ENCODE measurements at places on chromosomes 4 and X. TPM values are rescaled to one million over a fixed set of nuclear protein-coding genes. Genes with fewer than 3 reads are reported as not detected.

Gene PGRMC1
- 75.8 TPM for total RNA-seq

Gene MAGIX
- 1.0 TPM for total RNA-seq

Gene PABPC4L
- not detected for total RNA-seq

Gene TMEM271
- total RNA-seq, result not detected

Gene FRG2
- total RNA-seq, result not detected

Gene HSFX2
- not detected for total RNA-seq

Gene TSR2
- total RNA-seq, result 31.6 TPM

Gene XAGE1A
- not detected for total RNA-seq

Gene SPATA18
- 13.2 TPM for total RNA-seq

Gene SH3TC1
- 14.9 TPM for total RNA-seq

Gene SRPK3
- not detected for total RNA-seq

DNA sequence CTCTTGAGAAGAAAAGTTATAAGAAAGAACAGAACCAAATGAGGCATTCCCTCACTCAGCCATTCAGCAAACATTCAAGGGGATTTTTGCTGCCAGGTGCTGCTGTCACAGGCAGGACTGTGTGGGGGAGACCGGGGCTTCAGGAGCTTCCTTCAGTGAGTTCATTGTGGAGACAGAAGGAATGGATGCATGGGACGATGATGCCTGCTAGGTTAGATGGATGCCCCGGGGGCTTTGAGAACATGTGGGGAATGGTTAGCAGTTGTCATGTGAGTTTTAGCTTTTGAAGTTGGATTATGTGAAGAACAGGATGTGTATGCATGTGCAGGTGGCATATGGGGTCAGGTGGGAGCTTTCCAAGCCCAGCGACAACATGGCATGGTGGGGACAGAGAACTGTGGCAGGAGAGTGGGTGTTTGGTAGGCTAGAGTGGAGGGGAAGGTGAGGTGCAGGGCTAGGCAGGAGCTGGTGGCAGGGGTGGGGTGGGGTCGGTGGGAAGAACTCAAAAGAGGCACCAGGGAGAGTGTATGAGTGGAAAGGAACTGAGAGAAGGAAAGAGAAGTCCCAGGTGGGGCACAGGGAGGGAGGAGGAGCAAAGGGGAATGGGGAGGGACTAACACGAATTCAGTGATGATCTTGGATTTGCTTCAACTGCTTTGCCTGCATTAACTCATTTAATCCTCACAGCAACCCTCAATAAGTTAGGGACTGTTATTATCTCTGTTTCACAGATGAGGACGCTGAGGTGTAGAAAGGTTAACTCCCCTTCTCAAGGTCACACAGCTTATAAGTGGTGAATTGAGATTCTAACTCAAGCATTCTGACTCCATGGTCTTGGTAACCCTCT, 8.4 kb downstream of the DCUN1D4 start:
- no peak overlapping the region for H3K4me3 ChIP-seq
- no peak overlapping the region for H3K27ac ChIP-seq
- H3K36me3 ChIP-seq, result no peaks in the 10 kb centered on the region
- DNase-seq, result no peak
- no peaks in the 10 kb centered on the region for H3K27me3 ChIP-seq

- H3K36me3 ChIP-seq, result peaks cover 4% of the 10 kb centered on the region
- H3K4me3 ChIP-seq, result no peak overlapping the region
- DNase-seq, result peak; percentile 89
- H3K27ac ChIP-seq, result peak overlapping the region; percentile 77
- H3K4me1 ChIP-seq, result peaks cover 58% of the 10 kb centered on the region
Measured at GRCh38 chr4:39469429-39470077, 10.7 kb downstream of the LIAS start.

- H3K4me3 ChIP-seq, result no peak overlapping the region
- no peak overlapping the region for H3K27ac ChIP-seq
- no peaks in the 10 kb centered on the region for H3K4me1 ChIP-seq
- no peak for DNase-seq
Measured at GRCh38 chr4:108885211-108885610, 122.4 kb upstream of the ETNPPL start.

- H3K27me3 ChIP-seq, result no peaks in the 10 kb centered on the region
- no peak overlapping the region for H3K4me3 ChIP-seq
- no peaks in the 10 kb centered on the region for H3K4me1 ChIP-seq
- no peak for DNase-seq
Measured at GRCh38 chr4:184409911-184410692, 64.2 kb downstream of the IRF2 start.

DNA sequence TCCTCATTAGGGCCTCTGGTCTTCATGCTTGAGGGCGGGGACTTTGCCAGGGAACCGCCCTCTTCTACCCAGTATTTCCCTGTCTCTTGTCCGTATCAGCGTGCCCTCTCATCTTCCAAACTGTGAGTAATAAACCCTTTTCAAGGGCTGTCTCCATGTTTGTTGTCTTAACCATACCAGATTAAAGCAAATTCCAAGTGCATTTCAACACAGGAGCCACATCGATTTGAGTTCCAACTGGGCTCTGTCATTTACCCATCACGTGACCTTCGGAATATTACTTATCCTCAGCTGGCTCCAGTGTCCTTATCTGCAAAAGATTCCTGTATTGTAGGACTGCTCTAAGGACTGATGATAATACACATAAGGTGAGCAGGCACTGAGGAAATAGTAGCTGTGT, 6.4 kb upstream of the PHEX start:
- no peaks in the 10 kb centered on the region for H3K27me3 ChIP-seq
- peak overlapping the region; percentile 30 for H3K27ac ChIP-seq
- H3K4me3 ChIP-seq, result no peak overlapping the region
- H3K4me1 ChIP-seq, result peaks cover 13% of the 10 kb centered on the region
- DNase-seq, result peak; percentile 46
- H3K36me3 ChIP-seq, result no peaks in the 10 kb centered on the region

DNA sequence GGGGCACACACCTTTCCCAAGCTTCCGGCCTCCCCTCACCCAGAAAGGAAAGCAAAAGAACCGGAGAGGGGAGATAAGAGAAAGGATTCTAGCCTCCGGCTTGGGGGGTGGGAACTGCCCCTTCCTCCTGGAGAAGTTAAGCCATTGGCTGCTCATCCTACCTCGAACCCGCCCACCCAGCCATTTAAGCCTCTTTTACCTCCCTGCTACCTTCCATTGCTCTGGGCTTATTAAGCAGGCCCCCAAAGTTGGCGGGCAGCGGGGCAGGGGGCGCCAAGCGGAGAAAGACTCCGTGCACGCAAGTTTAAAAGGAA, 2.3 kb downstream of the MAML3 start:
- H3K27me3 ChIP-seq, result peaks cover 48% of the 10 kb centered on the region
- no peak overlapping the region for H3K27ac ChIP-seq
- DNase-seq, result peak; percentile 23
- H3K36me3 ChIP-seq, result no peaks in the 10 kb centered on the region
- peak overlapping the region; percentile 58 for H3K4me3 ChIP-seq

- H3K36me3 ChIP-seq, result peaks cover 5% of the 10 kb centered on the region
- no peak overlapping the region for H3K27ac ChIP-seq
- H3K4me1 ChIP-seq, result no peaks in the 10 kb centered on the region
- no peak overlapping the region for H3K4me3 ChIP-seq
Measured at GRCh38 chr4:7797330-7797729, 142.3 kb downstream of the AFAP1 start.

DNA sequence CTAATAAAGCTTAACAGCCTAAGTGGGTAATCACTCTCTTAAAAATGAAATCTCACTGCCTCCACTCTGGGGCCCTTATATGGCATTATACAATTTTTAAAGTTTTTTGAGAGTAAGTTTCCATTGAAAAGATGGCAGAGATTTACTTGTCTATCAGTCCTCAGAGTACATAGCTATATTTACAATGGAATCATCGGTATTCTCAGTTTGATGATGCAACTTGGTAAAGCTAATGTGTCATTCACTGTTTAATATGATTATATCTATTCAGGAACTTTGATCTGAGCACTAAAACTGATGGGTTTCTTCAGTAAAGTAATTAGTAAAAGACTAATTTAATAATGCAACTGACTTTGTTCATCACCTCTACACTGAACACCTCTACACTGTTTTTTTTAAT, 51.6 kb downstream of the CT47B1 start:
- no peaks in the 10 kb centered on the region for H3K4me1 ChIP-seq
- no peak overlapping the region for H3K27ac ChIP-seq

GRCh38 chrX:72050011-72050410, 81.7 kb downstream of the RTL5 start:
- H3K27me3 ChIP-seq, result no peaks in the 10 kb centered on the region
- no peak overlapping the region for H3K4me3 ChIP-seq
- no peak for DNase-seq
- H3K27ac ChIP-seq, result no peak overlapping the region
- H3K36me3 ChIP-seq, result no peaks in the 10 kb centered on the region
- no peaks in the 10 kb centered on the region for H3K4me1 ChIP-seq

- H3K4me1 ChIP-seq, result no peaks in the 10 kb centered on the region
- H3K27me3 ChIP-seq, result no peaks in the 10 kb centered on the region
- no peak for DNase-seq
- no peaks in the 10 kb centered on the region for H3K36me3 ChIP-seq
- no peak overlapping the region for H3K27ac ChIP-seq
Measured at GRCh38 chr4:114890773-114891172, 222.6 kb downstream of the NDST4 start.

- no peak overlapping the region for H3K4me3 ChIP-seq
- H3K27ac ChIP-seq, result no peak overlapping the region
- H3K4me1 ChIP-seq, result no peaks in the 10 kb centered on the region
- H3K36me3 ChIP-seq, result no peaks in the 10 kb centered on the region
- no peak for DNase-seq
- no peaks in the 10 kb centered on the region for H3K27me3 ChIP-seq
Measured at GRCh38 chrX:10280071-10280470, 123.3 kb downstream of the CLCN4 start.

- no peak for DNase-seq
- no peaks in the 10 kb centered on the region for H3K27me3 ChIP-seq
- no peak overlapping the region for H3K27ac ChIP-seq
- no peaks in the 10 kb centered on the region for H3K36me3 ChIP-seq
- H3K4me3 ChIP-seq, result no peak overlapping the region
Measured at GRCh38 chr4:86688026-86688425, 93.9 kb downstream of the PTPN13 start.

All from HepG2 (cell line).